ENCODE measurements at places on chromosomes 4 and X. TPM values are rescaled to one million over a fixed set of nuclear protein-coding genes. Genes with fewer than 3 reads are reported as not detected.

Gene MAGEA2B
- not detected for total RNA-seq

Gene TMPRSS11F
- not detected for total RNA-seq

DNA sequence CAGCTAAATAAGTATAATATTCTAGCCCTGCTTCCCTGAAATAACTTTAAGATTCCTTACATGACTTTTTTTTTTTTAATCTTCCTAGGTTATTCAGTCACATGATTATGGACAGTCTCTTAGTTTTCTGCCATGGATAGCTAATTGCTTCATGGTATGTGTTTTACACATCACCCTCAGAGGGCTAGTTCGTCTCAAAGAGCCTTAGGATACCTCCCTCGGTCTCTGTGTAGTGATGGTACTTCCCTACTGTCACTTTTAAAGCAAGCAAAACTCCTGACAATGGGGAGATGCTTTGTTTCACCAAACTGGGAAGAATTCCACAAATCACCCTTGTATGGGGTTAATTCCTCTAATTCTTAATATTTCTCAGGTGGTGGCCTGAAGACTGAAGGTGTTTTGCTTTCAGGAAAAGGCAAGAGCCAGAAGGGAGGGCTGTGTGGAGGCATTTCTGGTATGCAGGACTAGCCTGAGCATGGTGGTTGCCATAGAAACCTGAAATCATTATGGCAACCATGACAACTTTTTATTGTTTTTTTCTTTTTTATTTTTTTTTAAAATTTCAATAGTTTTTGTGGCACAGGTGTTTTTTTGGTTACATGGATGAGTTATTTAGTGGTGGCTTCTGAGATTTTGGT, 70.4 kb downstream of the BEX3 start:
- DNase-seq = no peak

- no peak for DNase-seq
Measured at GRCh38 chr4:38818441-38818976, 13.9 kb upstream of the TLR1 start.

GRCh38 chrX:107452581-107452980, 3.1 kb downstream of the FRMPD3 start:
- no peak for DNase-seq

Gene SCML1
- 4.7 TPM for total RNA-seq

- no peak for DNase-seq
Measured at GRCh38 chrX:41542135-41542534, 95.0 kb downstream of the NYX start.

DNA sequence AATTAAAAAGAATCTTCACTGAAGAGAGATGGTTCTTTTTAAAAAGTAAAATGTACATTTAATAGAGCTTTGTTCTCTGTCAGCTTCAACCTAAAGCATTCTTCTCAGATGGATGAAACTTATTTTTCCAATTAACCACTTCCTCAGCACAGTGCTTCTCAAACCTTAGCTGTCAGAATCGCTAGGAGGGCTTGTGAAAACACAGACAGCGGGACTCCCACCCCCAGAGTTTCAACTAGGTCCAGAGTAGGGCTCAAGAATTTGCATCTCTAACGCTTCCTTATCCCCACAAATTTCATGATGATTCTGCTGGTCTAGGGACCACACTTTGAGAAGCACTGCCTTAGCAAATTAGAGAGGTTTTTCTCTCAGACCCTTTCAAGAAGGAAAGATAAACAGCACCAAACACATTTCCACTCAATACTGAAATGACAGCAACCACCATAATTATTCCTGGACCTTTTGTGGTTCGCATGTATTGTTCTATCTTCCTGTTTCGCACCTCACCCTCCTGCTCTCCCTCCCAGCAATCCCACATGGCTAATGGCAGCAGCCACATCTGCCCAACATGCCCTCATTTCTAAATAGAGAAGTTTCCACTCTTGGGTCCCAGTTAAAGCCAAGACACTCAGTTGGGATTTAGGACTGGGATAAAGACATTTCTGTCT, 73.2 kb downstream of the ZNF827 start:
- DNase-seq = peak; percentile 12

GRCh38 chr4:178080312-178080711, 638.1 kb upstream of the AGA start:
- DNase-seq = no peak

- DNase-seq = no peak
Measured at GRCh38 chrX:36568946-36569345, 439.2 kb upstream of the FAM47C start.

Gene RHOXF1
- total RNA-seq = not detected

DNA sequence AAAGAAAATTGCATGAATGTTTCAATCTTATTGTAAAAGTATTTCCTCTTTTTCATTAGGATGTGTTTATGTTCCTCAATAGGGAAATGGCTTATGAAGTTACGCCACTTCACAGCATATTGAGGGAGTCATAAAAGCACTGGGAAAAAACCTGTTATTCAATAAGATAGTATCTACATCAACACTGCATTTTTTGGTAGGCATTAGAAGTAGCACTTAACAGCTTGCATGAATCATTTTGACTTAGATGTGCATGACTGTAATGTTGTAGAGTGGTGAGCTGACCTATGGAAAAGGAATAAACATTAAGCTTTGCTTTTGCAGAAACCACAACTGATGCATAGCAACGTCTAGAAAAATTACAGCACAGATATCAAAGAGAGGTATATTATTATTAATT, 111.2 kb upstream of the GRXCR1 start:
- DNase-seq = no peak

DNA sequence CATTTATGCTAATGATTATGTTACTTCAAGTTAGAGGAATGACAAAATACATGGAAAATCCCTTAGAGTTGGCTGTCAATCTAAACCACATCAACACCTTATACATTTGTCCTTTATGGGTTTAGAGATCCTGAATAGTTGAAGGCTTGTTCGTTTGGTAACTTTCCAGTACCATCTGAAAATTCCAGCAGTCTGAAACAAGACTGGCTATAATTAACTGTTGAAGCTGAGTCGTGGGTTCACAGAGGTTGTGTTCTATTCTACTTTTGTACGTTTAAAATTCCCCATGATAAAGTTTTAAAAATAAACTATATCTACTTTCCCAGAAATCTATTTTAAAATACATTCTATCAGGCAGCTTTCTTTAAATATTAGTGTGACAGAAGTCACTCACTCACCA, 73.0 kb downstream of the USP46 start:
- DNase-seq = no peak

GRCh38 chr4:106337916-106338315, 21.6 kb downstream of the AIMP1 start:
- no peak for DNase-seq

DNA sequence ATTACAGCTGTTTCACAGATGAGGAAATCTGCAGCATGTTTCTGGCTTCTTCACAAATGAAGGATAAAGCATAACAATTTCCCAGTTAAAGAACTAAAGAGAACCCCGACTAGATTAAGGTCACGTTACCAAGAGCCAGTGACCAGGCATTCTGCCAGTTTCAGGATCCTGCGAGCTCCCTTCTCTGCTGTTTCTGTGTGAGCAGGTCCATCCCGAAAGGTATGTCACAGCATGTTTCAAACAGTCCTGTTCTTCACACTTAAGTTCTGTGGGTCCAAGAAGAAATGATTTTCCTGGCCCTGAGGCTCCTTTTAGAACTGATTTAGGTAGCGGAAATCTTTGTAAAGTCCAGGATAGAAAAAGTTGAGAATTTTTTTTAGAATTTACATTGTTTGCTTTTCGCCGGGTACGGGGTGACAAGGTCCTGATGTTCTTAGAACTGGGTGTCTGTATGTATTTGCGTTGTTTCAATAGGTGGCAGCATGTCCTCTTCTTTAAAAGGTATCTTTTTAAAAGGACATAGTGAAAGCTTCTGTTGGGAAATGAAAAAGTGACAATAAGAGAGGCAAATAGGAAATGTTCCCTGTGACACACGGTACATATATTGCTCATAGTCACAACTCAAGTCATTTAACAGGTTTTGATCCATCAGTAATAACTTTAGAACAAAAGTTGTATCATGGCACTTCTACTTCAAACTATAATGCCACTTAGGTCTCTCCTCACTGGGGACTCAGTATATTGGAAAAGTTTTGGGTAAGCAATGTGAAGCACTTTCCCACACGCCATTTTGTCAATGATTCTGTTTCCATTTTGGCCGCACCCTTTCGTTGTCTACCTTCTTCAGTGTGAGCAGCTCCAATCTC, 18.4 kb downstream of the IL21 start:
- DNase-seq = peak; percentile 51

DNA sequence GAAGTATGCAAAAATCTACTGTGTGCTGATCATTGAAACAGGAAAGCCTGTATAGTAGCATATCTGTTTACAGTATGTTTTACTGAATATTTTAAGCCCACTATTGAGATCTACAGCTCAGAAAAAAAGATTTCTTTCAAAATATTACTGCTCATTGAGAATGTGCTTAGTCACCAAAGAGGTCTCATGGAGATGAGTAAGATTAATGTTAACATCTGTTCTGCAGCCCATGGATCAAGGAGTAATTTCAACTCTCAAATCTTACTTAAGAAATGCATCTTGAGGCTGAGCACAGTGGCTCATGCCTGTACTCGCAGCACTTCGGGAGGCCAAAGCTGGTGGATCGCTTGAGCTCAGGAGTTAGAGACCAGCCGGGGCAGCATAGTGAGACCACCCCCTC, 3.3 kb downstream of the RNF4 start:
- no peak for DNase-seq

DNA sequence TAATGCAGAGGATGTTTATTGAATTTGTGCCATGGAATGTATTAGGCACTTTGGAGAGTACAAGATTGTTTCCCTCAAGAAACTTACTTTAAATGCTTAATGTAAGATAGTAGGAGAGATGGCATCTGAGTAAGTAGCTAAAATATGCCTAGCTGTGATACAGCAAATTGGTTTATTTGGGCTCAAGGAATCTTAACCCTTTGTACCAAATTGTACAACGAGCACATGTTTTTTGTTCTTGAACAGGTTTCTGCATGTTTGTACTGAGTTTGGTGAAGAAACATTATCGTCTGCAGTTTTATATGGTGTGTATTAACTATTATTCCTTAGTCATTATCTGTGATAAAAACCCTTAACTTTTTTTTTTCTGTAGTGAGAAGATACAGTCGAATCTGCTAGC, 48.6 kb downstream of the CDS1 start:
- DNase-seq = no peak

DNA sequence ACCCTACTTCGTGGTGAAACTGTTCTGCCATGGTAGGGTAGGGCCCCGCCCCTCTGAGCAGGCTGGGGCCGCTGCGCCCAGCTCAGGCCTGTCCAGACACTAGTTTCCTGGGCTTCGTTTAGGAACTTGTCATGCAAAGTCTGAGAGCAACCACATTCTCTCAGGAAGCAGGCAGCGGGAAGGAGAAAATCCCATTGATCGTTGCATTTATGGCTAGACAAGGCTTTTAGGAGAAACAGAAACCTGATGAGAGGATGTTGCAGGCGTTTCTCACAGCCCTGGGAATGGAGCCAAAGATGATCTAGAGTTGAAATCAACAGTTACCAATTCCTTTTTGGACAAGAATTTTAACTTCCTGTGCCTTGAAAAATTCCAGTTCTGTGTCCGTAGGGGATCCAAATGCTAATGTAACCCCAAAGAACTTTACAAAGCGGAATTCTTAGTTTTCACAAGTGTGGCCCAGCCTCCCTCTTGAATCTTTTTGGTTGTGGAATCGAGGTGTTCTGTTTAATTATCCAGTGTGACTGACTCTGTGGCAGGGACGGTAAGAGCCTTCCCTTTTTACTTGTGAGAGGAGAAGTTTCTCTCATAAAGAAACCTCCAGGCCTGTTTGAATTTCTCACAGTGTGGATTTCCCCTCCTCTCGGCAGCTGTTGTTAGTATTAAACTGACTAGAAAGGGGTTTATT, 4.5 kb upstream of the CXCL9 start:
- peak; percentile 35 for DNase-seq

Gene SLC34A2
- under 0.01 TPM for total RNA-seq

- no peak for DNase-seq
Measured at GRCh38 chr4:73411731-73412414, 7.8 kb downstream of the ALB start.

GRCh38 chr4:27357283-27357682, 496.6 kb downstream of the STIM2 start:
- no peak for DNase-seq

- DNase-seq = peak; percentile 88
Measured at GRCh38 chr4:53702334-53703266, 111.3 kb upstream of the LNX1 start.

DNA sequence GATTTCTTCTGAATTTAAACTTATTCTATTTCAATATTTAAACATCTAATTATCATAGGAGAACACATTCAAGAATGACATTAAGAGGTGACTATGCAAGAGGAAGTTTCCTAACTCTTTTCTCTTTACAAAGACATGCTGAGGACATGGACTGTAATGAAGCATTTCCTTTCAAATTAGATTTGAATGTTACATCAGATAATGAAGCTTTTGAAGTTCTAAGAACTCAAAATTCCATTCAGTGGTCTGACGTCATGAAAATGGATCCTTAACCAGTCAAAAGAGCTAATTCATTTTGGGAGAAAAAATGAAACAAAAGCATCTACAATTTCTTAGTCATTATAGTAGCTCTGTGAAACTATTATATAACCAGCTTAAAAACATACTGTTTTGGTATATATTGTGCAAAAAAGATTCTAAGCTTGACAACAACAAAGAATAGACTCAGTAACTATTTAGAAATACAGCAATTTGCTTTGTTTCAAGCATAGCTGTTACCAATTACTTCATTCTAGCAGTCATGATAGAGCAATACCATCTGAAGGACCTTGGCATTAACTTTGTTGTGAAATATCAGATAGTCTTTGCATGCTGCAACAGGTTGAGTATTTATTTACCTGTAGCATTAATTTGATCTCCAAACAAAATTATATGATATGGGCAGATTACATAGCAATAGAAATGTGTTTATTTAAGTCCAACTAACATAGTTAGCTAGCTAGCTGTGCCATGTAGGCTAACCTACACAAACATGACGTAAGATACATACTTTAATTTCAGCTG, 13.7 kb upstream of the DTHD1 start:
- DNase-seq = no peak

DNA sequence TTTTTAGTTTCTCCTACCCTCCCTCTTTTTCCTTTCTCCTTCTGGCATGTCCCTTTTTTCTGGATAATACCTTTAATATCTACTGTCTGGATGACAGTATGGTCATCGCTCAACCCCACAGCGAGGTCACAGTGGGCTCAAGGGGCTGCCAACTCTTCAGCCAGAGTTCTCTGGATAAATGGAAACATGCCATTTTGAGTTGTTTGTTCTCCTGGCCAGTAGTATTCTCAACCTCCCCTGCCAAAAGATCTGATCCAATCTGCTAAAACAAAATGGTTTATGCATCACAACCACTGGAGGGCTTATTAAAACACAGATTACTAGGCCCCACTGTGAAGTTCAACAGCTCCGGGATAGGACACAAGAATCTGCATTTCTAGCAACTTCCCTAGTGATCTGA, 5.0 kb upstream of the LAMP2 start:
- no peak for DNase-seq

DNA sequence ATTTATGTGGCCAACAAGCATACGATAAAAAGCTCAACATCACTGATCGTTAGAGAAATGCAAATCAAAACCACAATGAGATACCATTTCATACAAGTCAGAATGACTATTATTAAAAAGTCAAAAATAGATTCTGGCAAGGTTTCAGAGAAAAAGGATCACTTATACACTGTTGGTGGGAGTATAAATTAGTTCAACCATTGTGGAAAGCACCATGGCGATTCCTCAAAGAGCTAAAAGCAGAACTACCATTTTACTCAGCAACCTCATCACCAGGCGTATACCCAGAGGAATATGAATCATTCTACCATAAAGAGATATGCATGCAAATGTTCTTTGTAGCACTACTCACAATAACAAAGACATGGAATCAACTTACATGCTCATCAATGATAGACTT, 478.7 kb upstream of the GALNTL6 start:
- no peak for DNase-seq

Gene CNGA1
- total RNA-seq = not detected

Measured in dermis microvascular lymphatic vessel endothelial cell (primary cell).